COR-L47 (cell line): ENCODE measurements at places on chromosomes 2 and 18.
A peak's percentile ranks its signal among the peaks of the same experiment; 100 is the strongest.

DNA sequence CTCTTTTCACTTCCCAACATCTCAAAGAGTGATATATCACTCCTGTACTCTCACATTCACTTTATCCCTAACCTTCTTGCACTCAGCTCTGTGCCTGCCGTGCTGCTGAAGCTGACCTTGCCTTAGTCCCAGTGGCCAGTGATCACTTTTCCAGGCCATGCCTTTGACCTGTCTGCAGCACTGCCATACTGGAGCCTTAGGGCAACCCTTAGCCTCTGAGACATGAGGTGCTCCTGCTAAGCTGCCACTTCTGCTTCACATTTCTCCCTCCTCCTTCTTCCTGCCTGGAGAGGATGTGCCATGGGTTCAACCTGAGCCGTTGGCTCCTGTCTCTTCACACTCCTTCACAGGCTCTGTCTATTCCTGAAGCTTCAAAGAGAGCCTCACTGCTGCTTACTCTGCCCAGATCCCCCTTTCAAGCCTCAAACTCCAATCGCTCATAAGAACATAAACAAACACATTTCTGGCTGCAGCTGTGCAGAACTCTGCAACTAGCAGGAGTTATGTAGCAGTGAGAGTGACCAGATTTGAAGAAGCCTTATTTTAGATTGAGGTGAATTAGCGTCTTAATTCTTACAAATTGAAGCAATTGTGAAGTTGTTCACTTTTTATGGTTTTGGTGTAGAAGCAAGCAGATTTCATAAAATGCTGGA, 716.2 kb upstream of the FANCL start:
- no peak for DNase-seq

- peak; percentile 86 for DNase-seq
These were observed 2.1 kb downstream of the CNTNAP5 start for GRCh38 chr2:124027182-124027581.

- no peak for DNase-seq
These were observed 88.9 kb downstream of the GAREM1 start for GRCh38 chr18:32381761-32382160.

DNA sequence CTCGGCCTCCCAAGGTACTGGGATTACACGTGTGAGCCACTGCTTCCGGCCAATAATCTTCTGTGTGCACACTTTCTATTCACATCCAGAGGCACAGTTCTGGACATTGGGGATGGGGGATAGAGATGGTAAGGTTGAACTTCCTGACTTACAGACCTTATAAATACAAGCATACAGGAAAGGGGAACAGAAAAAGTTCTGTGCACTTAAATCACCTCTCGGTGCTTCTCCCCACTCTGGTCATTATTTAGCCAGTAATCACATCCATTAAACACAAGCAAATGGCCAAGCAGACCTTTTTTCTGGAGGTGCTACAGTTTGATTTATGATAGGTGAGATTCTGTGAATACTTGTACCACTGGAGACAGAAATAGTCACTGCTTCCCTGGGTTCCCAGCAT, 110.6 kb downstream of the CRIM1 start:
- DNase-seq, result no peak

DNA sequence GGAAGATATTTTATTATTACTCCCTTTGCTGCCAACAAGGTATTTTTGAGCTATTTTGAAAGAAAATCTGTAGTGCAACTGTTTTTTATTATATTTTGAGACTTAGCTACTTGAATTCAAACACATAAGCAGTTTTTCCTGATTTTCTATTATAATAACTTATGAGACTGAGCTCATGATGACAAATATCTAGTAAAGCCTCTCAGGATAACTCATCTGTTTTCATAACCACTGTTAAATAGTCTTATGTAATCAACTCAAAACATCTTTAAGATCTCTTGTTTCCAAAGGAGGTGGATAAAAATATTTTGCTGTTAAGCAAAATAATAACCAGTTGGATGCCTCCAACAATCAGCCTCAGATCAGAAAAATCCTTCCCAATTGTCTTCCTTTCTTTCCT, 21.9 kb upstream of the PPP1CB start:
- no peak for DNase-seq

- DNase-seq, result no peak
These were observed 214.6 kb upstream of the HAAO start for GRCh38 chr2:43006834-43007543.
